Stimulated activated CD4-positive, alpha-beta T cell treated with anti-CD3 and anti-CD28 coated beads, Interleukin-12 subunit alpha, Interleukin-12 subunit beta, amount 100 ng/mL, for 4 hours (primary cell): ENCODE measurements at places on chromosomes 16 and 17.

GRCh38 chr17:9331279-9332131, 244.1 kb downstream of the STX8 start:
- no peak for DNase-seq

GRCh38 chr17:79976451-79976850, 59.2 kb downstream of the TBC1D16 start:
- DNase-seq, result no peak

- no peak for DNase-seq
Observed at GRCh38 chr16:71837150-71837549, 8.6 kb upstream of the ATXN1L start.

GRCh38 chr17:27486741-27487140, 30.5 kb downstream of the KSR1 start:
- DNase-seq, result no peak

- no peak for DNase-seq
Observed at GRCh38 chr16:81570151-81570846, 125.7 kb downstream of the CMIP start.

- DNase-seq, result no peak
Observed at GRCh38 chr16:22347100-22347820, 27.2 kb downstream of the CDR2 start.

- no peak for DNase-seq
Observed at GRCh38 chr16:81697616-81698309, 81.3 kb upstream of the PLCG2 start.

- DNase-seq, result no peak
Observed at GRCh38 chr16:75236232-75236631, 15.2 kb downstream of the BCAR1 start.

DNA sequence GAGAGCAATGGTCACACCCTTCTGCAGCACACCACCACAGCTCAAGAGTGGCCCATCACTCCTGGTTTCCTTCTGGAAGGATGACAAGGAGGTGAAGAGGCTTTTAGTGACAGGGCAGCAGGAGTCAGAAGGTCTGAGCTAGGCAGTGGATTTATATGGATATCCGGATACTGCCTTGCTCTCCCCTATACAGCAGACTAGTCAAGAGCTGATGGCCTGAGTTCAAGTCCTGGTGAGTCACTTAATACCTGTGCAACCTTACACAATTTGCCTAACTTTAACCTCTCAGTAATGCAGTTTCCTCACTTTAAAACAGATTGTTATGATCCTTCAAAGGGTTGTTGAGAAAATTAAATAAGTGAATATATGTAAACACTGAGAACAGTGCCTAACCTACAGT, 22.9 kb downstream of the MYO18A start:
- DNase-seq, result no peak

GRCh38 chr17:27333410-27333980, 39.6 kb downstream of the WSB1 start:
- no peak for DNase-seq

- DNase-seq, result no peak
Observed at GRCh38 chr17:36182176-36183000, 6.0 kb upstream of the TBC1D3B start.

- no peak for DNase-seq
Observed at GRCh38 chr16:11658896-11659708, 9.2 kb upstream of the SNN start.
